Activated naive CD4-positive, alpha-beta T cell (primary cell): ENCODE measurements at places on chromosomes 3 and 15.

DNA sequence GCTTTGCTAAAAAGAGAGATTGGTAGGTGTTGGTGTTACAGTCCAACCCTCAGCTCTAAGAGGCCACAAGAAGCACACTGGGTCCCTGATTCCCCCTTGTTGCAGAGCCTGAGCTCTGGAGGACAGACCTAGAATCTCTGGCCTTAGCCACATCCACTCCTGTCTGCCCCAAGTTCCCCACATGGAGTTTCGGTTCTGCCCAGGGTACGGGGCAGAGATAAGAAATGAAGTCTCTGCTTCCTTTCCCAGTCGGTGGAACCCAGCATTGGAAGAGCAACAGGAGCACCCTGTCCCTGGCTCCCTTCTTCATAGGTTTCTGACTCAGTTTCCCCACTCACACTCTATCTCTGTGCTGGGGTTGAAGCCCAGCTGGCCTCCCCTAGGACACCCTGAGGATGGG, 13.2 kb downstream of the PRR23E start:
- no peak for DNase-seq

GRCh38 chr3:118213892-118214291, 820.8 kb downstream of the IGSF11 start:
- no peak for DNase-seq

DNA sequence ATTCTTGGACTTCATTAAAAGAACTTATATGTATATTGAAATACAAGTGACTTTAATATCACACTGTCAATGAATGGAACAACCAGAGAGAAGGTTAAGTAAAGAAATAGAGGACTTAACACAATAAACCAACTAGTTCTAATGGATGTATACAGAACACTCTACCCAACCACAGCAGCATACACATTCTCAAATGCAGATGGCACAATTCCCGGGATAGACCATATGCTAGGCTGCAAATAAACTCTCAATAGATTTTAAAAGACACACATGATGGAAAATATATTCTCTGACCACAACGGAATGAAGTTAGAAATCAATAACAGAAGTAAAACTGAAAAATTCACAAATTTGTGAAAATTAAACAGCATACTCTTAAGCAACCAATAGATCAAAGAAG, 214.3 kb upstream of the LINGO1 start:
- DNase-seq: no peak

DNA sequence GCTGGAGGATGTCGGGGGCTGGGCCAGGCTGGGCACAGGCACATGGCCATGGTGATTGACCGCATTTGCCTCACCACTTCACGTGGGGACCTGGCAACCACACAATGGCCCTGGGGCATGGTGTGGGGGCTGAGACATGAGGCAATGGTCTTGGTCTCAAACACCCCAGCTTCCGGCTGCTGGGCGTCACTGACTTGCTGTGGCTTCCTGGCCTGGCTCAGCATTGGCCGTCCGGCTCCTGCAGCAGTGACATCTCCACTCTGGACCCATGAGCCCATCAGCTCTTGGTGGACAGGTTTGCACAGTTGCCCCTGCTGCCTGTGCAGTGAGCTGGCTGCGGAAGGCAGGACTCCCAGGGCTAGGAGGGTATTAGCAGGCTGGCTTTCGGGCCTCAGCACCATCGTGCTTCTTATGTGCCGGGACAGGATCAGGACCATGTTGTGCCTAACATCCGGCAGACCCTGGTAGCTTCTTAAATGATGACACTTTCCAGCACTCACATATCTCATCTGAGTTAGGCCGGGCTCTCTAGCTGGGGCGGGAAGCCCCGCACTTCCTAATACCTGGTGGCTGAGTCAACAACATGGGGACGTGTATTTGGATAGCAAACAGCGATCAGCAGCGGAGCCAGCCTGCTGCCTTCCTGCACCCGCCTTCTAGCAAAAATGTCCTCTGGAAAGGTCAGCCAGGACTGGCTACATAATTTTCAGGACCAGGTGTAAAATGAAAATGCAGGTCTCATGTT, 34.1 kb downstream of the ZNF710 start:
- DNase-seq: no peak

GRCh38 chr15:63849906-63850305, 16.2 kb upstream of the HERC1 start:
- DNase-seq: no peak
